NCI-H2081 (cell line): ENCODE measurements at places on chromosomes 12 and 14.

DNA sequence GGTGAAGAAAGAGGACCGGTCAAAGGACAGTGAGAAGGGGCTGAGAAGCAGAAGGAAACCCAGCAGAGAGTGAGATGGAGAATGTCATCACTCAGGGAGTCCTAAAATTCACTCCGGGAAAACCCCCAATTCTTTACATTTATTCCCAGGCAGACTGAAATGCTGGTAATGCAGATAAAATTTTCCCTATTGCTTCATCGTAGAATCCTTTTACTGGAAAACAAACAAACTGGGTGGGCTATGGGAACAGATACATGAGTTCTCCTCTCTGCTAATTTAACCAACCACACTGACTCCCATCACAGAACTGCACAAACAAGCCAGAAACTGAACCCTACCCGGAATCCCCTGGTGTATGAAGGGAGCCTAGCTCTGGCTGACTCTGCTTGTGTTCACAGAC lies 20.9 kb downstream of the HEBP1 start:
- no peak for DNase-seq

GRCh38 chr12:79596719-79597350 lies 93.9 kb downstream of the PAWR start:
- no peak for DNase-seq

DNA sequence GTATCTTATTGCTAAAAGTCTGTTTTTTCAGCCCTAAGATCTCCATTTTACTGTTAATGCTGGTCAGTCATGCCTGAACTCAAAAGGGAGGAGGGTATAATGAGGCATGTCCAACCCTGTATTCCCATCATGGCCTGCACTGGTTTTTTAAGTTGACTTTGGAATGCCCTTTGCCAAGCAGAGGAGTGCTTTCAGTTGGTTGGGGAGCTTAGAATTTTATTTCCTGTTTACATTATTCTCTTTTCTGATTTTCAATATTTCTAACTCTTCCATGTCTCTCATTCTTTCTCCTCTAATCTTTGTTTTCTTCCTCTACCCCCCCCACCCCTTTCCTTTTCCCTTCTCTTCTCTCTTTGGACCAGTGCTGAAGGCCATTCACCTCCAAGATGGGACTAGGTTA lies 4.9 kb upstream of the DHRS2 start:
- DNase-seq = no peak

- DNase-seq = no peak
Measured at GRCh38 chr14:54486685-54487084, 2.1 kb downstream of the GMFB start.

GRCh38 chr14:58713677-58714076 lies 75.9 kb downstream of the DACT1 start:
- no peak for DNase-seq

GRCh38 chr14:36519431-36520321 lies at the start of gene NKX2-1:
TSS of gene NKX2-1 (minus strand) at chr14:36520232. CDS start at chr14:36520129, 103 bp downstream.
- DNase-seq = peak; percentile 54

DNA sequence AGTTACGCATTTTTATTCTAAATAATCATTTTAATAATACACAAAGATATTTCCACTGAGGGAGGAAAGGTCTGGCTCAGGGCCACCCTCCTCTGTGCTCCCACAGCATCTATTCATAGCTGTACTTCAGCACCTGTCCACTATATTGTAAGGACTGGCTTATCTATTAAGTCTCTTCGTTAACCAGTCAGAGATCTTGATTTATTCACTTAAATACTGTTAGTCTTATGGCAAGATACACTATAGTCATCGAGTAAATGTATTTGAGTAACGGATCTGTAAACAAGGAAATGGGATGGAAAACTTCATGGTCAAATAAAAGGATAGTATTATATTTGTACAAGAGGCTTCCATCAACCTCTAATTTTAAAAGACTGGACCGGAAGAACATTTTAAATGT lies 54.6 kb downstream of the SPTLC2 start:
- DNase-seq = no peak

DNA sequence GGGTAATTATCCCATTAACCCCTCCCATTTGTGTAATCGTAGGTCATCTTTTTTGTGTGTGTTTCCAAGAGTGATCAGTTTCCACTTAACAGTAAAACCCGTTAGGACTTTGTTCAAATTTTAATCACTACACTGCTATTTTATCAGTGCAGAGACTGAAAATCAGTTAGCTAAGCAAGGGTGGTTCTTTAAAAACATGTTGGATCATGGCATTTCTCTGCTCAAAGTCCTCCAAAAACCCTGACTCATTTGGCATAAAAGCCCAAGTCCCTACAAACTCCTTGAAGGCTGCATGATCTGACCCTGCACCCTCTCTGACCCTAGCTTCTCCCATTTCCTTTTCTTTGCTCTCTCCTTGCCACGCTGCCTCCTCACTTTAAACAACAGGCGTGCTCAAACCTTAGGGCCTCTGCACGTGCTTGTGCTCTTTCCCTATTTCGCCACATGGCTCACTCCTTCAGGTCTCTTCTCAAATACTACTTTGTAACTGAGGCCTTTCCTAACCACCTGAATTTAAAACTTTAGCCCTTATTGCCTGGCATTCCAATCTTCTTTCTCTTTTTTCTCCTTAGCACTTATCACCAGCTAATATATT lies 13.2 kb upstream of the OVCH1 start:
- DNase-seq = no peak

GRCh38 chr12:79871621-79872020 lies 63.3 kb downstream of the PPP1R12A start:
- DNase-seq = no peak
